Naive thymus-derived CD4-positive, alpha-beta T cell (primary cell): ENCODE measurements at places on chromosomes 2 and 18. TPM values are rescaled to one million over a fixed set of nuclear protein-coding genes. Genes with fewer than 3 reads are reported as not detected.

TET3 gene
- polyA plus RNA-seq, result 1.1 TPM

DNA sequence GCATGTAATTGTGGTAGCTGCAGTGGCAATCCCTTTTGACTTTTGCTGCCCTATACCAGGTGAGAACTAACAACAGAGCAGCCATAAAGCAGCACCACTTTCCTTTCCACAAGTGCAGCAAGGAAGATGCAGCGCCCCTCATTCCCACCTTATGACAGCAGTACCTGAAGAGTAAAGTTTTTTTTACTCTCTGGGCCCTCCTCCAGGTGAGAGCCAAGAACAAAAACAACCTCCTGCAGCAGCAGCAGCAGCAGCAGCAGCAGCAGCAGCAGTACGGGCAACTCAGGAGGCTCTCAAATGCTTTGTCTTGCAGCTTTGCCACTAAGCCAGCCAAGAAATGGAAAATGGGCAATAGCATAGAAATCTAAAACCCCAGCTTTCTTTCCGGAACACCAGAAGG, 397.5 kb downstream of the FIGN start:
- DNase-seq, result no peak

GRCh38 chr18:36456622-36457021, 159.1 kb downstream of the FHOD3 start:
- DNase-seq, result no peak

TMEM185B gene
- polyA plus RNA-seq, result 17.9 TPM

DNA sequence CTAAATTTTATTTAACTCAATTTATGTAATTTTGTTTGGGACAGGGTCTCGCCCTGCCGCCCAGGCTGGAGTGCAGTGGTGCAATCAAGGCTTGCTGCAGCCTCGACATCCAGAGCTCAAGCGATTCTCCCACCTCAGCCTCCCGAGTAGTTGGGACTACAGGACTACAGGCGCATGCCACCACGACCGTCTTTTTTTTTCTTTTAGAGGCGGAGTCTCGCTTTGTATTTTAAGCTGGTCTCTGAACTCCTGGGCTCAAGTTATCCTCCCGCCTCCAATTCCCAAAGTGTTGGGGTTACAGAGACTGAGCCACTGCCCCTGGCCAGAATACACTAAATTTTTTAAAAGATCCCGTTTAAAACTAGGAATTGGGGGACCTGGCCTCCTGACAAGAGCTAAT, 18.5 kb downstream of the WNT10A start:
- no peak for DNase-seq

DNA sequence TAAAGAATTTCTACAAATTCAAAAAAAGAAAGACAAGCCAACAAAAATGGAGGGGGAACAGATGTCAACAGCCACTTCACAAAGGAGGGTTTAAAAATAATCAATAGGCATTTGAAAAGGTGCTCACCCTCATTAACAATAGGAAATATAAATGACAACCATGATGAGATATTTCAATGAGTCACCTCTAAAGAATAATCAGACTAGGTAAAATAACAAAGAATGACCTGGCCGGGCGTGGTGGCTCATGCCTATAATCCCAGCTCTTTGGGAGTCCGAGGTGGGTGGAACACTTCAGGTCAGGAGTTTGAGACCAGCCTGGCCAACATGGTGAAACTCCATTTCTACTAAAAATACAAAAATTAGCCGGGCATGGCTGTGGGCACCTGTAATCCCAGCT, 133.6 kb downstream of the KCNE4 start:
- no peak for DNase-seq
